NCI-H1930 (cell line): ENCODE measurements at places on chromosomes 7 and 10.

DNA sequence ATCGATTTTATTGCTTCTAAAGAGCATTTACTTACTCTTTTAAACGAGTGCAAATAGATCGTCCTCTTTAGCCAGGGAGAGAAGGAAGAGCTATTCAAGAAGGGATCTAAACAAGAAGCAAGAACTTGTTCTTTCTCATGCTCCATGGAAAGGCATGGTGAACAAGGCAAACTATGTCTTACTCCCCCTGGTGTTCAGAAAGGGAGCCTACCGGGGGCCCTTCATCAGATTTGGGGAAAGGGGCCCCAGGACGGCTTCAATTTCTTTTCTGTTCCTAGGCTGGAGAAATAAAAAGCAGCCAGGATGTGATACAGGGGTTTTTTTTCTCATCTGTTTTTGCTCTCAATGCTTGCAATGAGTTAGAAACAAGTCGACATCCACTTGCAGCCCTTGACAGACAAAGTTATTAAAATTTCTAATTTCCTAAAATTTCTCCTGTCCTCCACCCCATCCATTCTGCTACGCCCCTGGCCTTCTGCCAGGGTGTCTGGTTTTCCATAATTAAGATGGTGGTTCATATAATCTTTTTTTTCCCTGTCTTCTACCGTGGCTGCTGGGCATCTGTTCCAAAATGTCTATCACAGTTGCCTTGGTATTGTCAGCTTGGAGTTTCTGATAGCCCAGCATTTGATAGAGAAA is 214.4 kb downstream of the CREB5 start:
- DNase-seq = no peak

DNA sequence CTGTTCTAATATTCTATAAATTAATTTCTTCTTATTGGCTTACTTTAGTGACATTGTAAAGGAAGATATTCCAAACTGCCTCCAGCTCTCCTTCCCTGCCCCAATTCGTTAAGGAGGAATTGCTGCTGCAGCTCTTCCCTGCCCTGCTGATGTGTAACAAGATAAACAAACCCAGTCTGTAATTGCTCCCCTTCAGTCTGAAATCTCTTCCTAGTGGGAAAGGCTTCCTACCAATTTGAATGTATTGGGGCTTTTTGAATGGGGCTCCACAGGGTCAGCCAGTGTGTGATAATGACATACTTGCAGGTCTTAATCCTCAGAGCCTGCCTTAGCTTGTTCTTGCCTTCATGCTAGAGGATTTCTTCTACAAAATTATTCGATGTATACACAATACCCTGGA is 849.9 kb upstream of the GHITM start:
- DNase-seq = no peak

DNA sequence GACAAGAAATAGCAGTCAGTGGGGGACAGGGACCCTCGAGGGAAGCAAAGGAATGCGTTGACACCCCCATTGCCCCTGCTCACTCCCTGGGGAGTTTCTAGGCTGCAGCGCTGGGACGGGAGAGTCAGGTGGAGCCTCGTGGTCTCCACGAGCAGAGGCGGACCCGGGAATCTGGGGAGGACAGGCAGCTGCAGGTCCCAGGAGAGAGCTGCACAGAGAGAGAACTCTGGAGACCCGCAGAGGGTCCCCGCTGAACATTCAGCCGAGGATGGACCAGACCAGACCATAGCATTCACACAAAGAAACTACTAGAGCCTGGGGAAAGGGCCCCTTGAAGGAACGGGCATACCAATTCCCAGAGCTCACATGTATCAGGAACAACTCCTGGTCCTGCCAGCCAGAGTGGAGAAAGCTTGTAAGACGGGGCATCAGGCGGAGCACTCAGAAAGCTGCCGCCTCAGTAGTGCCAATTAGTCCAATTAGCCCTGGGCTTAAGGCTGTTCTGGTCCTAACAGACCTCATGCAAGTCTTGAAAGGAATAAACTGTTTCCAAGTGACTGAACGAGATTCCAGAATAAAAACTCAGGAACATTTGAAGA is 966.7 kb upstream of the ZNF722 start:
- DNase-seq = no peak

- DNase-seq = no peak
Observed at GRCh38 chr7:48140001-48140681, 31.1 kb upstream of the ABCA13 start.

- DNase-seq = no peak
Observed at GRCh38 chr10:88781206-88781605, 21.3 kb upstream of the LIPM start.

DNA sequence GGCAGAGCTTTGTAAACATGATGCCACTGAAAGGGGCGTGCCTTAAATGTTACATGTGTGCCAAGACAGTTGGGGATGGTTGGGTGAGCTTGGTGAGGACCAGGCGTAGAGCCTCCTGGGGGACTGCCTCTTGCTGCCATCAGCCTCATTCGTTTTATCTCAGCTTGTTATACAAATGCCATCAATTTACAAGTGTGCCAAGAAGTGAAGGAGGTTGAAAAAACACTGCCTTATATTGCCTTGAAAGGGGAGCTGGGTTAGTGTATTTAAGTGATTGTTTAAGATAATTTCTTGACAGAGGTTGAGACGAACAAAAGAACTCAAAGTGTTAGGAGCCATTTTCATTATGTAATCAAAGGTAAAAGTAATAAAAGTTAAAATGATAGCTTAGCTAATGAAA is 354.7 kb downstream of the PHTF2 start:
- no peak for DNase-seq

DNA sequence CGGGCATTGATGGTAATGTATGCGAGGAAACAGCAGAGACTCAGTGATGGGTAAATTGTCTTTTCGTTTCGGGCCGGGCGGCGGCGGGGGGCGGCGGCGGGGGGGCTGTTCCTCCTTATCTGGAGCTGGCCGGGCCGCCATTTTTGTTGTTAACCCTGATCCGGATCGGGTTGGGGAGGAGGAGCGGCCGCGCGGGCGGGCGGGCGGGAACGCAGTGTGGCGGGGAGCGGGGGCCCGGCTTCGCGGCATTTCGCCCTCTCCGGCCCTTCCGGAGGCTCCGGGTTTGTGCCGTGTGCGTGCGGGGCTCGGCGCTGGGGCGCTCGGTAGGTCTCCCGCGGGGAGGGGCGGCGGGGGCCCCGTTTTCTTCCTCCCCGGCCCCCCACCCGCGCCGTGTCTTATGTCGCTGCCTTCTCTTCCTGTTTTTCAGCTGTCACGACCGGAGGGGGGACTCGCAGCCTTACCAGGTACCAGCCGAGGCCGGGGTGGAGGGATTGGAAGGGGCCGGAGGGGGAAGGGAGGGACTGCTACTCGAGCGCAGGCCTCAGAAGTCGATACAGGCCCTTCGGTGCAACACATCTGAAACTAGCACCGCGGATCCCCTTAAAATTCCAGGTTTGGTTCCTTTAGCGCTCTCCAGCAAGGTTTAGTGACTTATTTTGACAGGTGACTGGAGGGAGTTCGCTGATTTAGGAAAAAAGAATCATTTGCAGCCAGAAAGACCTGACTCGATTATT is 820 bp downstream of the WAC start:
- no peak for DNase-seq

DNA sequence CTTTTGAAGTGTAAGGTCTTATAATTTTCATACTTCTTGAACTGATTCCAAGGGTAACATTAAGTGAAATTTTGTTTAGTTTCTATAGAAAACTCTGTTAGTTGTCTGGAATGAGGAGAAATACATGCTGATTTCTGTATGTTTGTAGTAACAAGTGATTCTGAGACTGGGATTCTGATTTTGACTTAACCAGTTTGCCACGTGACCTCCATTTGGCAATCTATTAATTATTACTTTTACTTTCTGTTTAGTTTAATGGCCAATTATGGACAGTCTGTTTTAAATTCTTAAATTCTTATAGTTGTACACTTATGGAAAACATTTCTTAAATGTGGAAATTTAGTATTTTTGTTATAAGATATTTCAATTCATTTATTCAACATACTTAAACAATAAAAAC is 163.1 kb downstream of the ADK start:
- no peak for DNase-seq
